A549 (cell line): ENCODE measurements at places on chromosomes 4 and X.

DNA sequence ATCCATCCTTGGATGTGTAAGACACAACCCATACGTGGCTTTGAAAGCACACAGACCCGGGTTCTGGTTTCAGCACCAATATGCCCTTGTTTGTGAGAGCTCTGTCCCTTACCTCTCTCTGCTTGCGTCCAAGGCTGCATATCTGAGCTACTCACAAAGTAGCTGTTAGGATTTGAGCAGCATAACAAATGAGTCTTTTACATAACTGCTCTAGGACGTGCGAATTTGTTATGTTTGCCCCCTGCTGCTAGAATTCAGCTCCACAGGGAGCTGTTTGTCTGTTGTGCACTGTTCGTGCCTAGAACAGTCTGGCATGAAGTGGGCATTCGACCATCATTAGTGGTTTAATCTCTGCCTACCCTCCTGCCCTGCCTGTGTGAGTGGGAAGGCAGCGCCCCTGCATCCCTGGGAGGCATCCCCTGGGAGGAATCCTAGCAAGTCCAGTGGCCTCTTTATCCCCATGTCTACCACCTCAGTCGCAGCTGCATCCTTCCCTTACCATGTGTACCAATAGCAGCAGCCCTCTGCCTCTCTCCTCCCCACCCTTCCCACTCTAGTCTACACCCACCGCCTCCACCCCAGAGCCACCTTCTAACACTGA lies 42.1 kb downstream of the SLC2A9 start:
- DNase-seq = no peak

DNA sequence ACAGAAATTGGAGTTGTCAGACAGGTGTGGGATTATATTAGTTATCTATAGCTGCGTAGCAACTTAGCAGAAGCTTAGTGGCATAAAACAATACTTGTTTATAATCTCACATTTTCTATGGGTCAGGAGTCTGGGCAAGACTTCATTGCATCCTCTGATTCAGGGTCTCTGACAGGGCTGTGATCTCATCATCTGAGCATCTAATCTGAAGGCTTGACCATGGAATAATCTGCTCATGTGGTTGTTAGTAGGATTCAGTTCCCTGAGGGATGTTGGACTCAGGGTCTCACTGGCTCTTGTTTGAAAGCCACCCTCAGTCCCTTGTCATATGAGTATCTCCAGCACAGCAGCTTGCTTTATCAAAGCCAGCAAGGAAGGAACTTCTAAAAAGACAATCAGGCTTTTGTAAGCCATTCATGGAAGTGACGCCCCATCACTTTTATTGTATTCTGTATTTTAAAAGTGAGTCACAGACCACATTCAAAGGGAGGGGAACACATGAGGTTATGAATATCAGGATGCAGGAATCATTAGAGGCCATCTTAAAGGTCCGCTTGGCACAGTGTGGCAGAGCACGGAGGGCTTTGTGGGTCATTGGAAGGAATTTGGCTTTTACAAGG lies 37.2 kb upstream of the FAM9B start:
- DNase-seq = no peak

GRCh38 chr4:159250751-159251325 lies 148.0 kb downstream of the RAPGEF2 start:
- DNase-seq = no peak

- no peak for DNase-seq
Measured at GRCh38 chr4:18252052-18252451, 230.5 kb upstream of the LCORL start.

DNA sequence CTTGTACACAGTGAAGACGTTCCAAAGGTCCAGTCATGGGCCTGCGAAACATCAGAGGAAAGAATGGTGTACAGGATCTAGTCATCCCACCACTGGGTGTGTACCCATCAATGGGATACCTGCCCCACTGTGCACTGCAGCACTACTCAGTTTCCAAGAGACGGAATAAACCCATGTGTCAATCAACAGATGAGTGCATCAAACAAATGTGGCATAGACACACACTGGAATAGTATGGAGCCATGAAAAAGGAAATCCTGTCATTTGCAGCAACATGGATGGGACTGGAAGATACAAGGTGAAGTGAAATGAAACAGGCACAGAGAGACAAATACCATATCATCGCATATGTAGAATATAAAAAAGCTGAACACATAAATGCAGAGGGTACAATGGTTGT lies 48.0 kb downstream of the DHRSX start:
- DNase-seq = no peak

DNA sequence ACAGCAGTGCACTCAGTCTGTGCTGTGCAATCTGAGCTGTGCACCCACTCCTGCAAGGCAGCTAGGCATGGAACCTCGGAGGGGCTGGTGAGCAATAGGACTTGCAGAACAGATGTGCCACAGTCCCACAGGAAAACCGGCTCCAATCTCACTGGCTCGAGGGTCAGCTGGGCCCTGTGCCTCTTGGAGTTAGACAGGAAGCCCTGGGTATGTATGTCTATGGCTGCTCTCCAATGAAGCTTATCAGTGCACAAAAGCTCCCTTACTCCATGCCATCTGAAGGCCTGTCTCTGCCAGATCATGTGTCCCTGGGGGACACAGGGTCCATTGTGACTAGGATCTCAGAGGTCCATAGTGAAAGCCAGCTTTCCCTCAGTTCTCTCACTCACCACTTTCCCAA lies 335.8 kb downstream of the SH3BGRL start:
- no peak for DNase-seq

DNA sequence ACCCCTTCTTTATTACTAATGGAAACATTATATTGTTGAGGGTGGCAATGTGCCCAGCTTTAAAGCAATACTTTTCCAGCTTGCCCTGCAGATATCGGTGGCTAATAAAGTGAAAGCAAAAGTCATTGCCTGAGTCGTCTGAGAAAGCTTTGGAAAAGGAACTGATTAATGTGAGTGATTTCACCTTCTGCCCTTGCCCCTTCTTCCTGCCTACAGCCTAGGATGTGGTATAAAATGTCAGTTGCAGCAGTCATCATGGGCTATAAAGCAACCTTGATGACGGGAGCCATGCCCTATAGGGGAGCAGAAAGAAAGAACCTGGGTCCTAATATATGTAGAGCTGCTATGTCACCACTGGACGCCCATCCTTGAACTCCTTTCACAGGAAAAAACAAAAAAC lies 132.4 kb upstream of the USP9X start:
- no peak for DNase-seq

- no peak for DNase-seq
Measured at GRCh38 chr4:24885342-24885741, 27.5 kb downstream of the CCDC149 start.
